ENCODE measurements at places on chromosomes 7 and 10.

DNA sequence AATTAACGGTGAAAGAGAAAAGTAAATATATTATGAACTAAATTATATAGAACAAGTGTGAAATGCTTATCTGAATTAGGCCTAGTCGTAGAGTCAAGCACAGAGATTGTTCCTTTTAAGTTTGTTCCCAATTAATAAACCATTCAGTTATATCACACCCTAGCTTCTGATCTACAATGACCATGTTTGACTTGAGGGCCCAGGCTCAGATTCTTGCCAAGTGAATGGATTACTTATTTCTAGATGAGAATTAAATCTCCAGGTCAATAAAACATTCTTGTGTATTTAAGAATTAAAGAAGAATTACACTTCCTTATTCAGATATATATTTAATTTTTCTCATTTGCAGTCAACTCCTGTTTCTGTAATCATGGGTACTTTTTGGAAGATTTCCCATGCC lies 37.4 kb upstream of the ARL4A start:
- no peak for DNase-seq

DNA sequence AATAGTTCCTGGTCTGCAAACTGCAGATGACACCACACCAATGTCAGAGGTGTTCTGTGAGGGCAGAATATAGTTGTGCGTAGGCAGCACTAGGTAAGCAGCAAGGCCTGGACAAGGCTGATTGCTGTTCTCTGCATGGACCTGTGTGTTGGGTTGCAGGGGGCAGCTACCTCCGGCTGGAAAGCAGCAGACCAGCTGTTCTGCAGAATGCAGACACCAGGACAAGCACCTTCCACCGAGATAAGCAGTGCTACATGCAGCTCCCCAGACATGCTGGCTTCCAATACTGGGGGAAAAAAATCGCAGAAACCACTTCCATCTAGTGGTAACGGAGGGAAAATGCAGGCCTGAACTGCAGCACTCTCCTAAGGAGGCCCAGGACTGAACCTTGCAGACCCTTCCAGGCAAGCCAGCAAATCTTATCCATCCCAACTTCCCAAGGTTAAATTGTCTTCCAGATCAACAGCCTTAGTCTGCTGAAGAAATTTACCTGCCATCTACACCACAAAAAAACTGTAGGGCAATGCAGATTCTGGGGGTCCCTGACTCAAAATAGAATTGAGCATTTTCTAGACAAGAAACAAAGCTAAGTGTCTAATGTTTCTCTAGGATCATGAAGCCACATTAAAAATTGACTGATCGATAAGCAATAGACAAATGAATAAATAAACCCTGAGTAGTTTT lies 50.5 kb upstream of the COBL start:
- DNase-seq: peak; percentile 8

- no peak for DNase-seq
Observed at GRCh38 chr10:103789771-103790201, 65.6 kb downstream of the SH3PXD2A start.

DNA sequence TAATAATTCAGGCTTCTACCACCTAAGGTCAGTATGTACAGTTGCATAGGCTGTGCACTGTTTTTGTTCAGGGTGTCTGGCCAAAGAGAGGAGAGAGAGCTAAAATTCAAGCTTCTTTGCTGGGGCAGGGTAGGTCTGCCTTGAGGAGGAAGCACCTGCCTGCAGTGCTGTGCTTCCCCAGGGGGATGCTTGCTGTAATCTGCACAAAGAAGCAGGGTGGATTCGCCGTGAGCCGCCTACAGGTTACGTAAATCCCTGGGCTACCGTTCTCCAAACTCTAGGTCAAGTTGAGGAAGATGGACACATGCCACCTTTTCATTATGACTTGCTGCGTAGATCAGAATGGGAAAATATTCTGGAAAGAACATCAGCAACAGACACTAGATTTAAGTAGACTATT lies 543.3 kb downstream of the TNS3 start:
- DNase-seq: no peak

- no peak for DNase-seq
Observed at GRCh38 chr7:101612885-101613515, 16.1 kb downstream of the MYL10 start.

- DNase-seq: no peak
Observed at GRCh38 chr10:99537086-99537988, 4.6 kb downstream of the NKX2-3 start.

- DNase-seq: no peak
Observed at GRCh38 chr7:55142919-55143600, 124.2 kb downstream of the EGFR start.

DNA sequence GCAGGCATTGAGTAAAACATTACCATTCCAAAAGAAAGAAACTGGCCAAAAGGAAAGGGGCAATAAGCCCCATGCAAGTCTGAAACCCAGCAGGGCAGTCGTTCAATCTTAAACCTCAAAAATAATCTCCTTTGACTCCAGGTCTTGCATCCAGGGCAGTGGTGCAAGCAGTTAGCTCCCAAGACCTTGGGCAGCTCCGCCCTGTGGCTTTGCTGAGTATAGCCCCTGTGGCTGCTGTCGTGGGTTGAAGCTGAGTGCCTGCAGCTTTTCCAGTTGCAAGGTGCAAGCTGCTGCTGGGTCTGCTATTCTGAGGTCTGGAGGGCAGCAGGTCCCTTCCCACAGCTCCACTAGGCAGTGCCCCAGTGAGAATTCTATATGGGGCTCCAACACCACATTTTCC lies 580.1 kb upstream of the AUTS2 start:
- no peak for DNase-seq

- no peak for DNase-seq
Observed at GRCh38 chr7:157627033-157627432, 290.2 kb downstream of the DNAJB6 start.

DNA sequence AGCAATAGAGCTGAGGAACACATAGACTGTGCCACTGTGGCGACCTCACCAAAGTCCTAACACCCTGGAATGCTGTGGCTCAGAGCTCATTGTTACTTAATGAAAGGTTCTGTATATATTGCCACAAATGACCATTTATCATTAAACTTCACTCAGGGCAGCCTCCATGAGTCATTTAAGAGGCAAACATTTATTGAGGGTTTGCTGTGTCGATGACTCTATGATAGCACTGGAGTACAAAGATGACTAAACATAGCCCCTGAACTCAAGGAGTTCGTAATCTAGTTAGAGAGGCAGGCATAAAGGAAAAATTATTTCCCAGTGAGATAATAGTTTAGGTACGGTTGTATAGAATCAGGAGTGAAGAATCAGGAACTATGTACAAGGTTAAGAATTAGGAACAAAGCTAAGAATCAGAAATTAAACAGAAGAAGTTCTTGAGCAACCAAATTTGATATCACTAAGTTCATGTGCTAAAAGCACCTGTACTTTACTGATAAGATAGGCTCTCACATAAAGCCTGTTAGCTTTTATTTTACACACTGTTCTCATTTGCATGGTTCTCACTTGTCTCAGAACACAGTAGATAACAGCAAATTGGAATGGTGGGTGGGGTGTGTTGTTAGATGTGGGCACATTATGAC lies 7.9 kb downstream of the ENTPD7 start:
- no peak for DNase-seq

DNA sequence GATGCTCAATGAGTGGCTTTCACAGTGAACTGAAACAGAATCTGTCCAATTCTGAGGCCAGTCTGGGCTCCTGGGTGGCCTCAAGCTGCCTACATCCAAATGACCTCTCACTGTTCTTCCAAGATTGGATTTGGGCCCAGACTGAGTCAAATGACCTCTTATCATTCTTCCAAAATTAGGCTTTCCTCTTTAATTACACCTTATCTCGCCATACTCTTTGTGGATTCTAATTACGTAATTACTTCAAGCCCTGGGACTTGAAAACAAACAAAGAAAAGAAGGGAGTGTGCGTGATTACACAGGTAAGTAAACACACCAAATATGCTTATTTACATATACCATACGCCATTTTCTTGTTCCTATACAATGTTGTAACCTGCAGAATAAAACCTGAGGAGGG lies 18.8 kb downstream of the SORBS1 start:
- no peak for DNase-seq

DNA sequence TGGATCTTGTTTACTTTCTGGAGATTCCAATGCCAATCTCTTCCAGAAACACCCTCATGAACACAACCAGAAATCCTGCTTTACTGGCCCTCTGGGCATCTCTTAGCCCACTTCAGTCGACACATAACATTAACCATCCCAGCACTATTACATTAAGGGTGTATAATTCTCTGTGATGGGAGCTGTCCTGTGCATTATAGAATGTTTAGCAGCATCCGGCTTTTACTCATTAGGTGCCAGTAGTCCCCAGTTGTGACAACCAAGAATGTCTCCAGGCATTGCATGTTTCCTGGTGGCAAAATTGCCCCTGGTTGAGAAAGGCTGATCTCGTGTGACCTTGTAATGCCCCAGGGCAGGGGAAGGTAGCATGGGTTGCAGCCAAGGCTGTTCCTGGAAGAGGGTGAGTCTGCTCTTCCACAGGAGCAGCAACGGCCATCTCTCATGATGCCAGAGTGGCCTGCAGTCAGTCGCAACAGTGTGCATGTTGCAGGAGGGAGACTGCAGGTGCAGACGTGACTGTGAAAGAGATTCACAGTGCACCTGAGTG lies 2.6 kb upstream of the DDC start:
- no peak for DNase-seq

DNA sequence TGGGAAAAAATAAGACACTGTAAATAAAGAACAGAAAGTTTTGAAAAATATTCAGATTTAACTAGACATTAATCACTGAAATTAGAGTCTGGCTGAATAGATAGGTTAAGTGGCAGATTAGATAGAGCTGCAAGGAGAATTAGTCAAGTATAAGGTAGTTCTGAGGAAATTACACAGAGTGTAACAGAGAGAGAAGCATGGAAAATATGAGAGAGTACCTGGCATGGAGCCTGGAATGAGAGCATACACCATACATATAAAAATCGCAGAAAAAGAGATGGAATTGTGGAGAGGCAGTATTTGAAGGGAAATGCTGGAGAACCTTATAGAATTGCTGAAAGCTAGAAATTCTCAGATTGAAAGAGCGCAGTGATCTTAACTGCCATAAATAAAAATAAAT lies 46.9 kb downstream of the ZNRF2 start:
- no peak for DNase-seq

DNA sequence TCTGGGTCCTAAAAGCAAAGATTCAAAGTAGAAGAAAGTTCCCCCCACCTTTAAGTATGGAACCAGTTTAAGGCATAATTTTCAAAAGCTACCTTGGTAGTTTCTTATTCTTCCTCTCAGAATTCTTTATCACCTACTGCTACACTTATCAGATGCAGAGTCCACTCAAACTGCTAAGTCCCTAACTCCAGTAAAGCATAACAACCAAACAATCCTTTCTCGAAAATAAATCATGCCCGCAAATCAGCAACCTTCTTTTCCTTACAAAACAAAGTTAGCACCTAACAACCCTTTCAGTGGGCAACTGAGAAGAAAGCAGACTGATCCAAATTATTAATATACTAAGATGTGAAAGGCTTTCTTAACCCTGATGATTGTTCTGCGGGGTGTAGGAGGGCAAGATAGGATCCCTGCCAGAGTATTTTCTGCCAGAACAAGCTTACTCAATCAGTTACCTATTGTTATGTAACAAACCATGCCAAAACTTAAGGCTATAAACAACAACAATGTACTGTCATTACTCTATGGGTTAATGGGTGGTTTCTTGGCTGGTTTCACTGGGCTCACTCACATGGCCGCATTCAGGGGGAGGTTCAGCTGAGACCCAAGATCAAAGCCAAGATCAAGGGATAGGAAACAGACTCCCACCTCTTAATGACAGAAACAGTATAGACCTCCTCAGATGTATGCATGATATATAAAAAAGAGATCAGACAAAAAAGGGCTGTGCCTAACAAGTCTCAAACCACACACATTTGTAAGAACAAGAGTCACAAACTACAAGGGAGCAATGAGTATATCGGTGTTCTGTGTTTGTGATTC lies 42.0 kb downstream of the CCDC6 start:
- DNase-seq: no peak

DNA sequence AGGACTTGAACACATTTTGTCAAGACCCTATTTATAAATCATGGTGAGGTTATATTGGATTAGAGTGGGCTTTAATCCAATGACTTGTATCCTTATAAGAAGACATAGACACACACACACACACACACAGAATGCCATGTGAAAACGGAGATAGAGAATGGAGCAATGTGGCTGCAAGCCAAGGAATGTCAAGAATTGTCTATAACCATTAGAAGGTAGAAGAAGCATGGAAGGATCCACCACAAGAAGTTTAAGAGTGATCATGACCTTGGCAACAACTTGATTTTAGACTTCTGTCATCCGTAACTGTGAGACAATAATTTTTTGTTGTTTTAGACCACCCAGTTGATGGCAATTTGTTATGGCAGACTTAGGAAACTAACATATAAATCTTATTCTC lies 514.2 kb downstream of the TFEC start:
- DNase-seq: no peak

- DNase-seq: no peak
Observed at GRCh38 chr10:18140957-18141845, 977 bp downstream of the CACNB2 start.

DNA sequence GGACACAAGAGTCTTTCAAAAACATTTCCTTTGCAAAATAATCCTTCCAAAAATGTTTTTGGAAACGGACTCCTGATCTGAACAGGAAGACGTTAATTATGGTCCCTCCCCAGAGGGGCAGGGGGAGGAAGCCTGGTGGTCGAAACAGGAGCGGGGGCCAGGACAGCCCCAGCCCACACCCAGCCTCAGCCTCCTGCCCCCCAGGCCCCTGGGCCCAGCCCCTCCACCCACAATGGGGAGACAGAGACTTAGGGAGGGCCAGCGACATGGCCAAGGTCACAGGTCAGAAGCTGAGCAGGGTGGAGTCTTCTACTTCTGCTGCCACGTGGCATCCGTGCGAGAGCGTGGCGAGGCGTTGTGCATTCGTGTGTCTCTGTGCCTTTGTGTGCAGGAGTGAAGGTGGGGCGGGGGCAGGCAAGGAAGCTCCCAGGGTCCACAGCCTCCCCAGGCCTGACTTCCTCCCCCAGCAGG lies 14.0 kb upstream of the GRIFIN start:
- DNase-seq: no peak

GRCh38 chr7:26787701-26788100 lies 76.7 kb downstream of the SKAP2 start:
- no peak for DNase-seq

DNA sequence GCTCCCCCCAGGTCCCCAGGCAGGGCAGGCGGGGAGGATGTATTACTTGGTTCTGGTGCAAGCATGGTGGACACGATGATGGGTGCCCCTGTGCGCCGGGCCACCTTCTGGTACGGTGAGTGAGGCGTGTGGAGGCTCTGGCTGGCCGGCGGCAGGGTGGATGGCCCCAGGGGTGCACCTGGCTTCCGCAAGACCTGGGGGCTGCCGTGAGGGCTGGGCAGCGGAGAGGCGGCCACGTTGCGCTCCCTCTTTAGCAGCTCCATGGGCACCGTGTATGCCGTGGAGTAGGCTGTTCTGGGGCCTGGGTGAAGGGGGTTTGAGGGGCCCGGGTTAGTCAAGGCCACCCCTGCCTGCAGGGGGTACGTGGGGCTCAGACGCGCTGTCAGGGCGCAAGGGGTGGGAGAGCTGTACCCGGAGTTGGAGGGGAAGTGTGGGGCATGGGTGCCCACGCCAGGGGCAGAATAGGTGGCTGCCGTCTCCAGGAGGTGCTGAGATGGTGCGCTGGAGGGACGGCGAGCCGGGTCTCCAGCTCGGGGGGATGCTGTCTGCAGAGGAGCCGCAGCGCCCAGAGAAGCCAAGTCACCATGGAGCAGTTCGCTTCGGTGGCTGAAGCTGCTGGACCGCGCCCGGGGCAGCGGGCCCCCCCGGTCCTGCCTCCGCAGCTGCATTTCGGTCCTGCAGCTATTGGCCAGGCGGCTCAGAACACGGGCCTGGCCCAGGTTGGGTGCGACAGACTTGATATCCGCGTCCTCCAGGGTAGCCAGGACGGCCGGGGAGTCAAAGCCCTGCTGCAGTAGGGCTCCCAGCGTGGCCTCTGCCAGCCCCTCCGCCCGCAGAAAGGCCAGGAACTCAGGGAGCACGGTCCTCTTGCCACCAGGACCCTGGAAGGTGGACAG lies 84.4 kb downstream of the ZRANB1 start:
- no peak for DNase-seq

All from inflammatory macrophage treated with lipopolysaccharide for 1 hour (primary cell).